ENCODE measurements at places on chromosomes 6 and 20.

DNA sequence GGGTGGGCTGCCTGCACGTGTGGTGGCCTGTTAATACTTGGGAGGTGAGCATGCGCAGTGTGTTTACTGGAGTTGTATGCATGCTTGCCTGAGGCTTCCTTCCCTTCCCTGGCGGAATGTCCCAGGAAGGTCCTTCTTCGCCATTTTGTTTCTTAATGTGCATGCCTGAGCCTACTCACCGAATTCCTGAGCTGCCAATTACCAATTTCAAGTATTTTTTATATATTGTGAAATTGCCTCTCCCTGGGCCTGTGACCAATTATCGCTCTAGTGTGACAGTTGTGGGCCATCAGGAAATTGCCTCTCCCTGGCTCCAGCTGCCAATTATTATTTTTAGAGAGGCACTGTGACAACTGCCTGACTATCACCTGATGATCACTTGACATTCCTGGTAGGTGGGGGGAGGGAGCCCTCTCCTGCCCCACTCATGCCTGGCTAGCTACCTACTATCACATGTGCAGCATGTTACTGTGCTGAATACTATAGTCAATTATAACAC is 70.0 kb downstream of the FAM50B start:
- no peak for DNase-seq

- no peak for DNase-seq
These were observed 11.8 kb downstream of the SMPDL3A start for GRCh38 chr6:122800906-122801305.

GRCh38 chr6:169722362-169723199 is 1.7 kb downstream of the PHF10 start:
- peak; percentile 7 for DNase-seq

- DNase-seq: no peak
These were observed 25.1 kb downstream of the TOX2 start for GRCh38 chr20:43939762-43940121.

- no peak for DNase-seq
These were observed 129.4 kb downstream of the BCAS1 start for GRCh38 chr20:53940907-53941545.

- DNase-seq: no peak
These were observed 32.6 kb downstream of the BMP6 start for GRCh38 chr6:7758456-7758855.

DNA sequence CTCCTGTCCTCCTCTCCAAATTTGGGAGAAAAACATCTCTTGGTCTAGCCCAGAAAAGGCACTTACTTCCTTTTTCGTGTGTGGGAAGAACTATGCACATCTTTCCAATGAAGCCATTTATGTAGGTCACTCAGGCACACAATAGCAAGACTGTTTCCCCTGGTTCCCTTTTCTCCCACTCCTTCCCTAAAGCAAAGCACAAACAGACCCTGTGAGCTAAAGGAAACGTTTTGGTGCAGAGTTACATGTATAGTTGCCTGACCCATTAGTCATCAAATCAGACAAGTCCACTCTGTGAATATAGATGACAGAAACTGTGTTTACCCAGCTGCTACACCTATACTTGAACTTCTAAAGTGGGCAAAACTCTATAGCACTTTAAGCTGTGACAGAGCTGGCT is 474.6 kb downstream of the COL12A1 start:
- no peak for DNase-seq

GRCh38 chr6:84764332-84765049 is at the start of gene TBX18:
Gene TBX18 (minus strand): TSS chr6:84764598. CDS start chr6:84764181, 417 bp downstream.
- no peak for DNase-seq

DNA sequence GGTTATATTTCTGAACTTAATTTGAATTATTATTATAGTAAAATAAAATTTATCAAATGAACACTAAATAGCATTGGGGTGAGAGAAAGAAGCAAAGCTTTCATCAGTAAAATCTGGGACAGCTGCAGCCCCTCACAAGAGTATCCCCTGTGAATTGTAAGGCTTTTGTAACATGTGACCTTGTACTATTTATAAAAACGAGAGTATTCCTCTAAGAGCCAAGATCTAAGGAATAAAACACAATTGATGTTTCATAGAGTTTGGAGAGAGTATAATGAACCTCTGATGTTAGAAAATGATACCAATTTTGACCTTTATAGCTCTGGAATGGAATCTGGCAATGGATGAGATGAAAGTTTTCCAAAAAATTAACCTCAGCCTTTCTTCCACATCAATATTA is 617.2 kb upstream of the ID4 start:
- DNase-seq: no peak

DNA sequence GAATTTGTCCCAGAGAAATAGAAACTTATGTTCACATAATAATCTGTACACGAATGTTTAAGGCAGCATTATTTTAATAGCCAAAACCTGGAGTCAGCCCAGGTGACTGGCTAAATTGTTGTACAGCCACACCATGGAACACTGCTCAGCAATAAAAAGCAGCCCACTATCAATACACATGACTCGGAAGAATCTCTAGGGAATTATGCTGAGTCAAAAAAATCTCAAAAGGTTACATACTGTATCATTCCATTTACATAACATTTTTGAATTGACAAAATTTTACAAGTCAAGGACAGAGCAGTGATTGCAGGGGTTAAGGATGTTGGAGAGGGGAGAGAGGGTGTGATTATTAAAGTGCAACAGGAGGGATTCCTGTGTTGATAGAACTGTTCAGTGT is 163.4 kb downstream of the UBE3D start:
- no peak for DNase-seq
